CMK (cell line): ENCODE measurements at places on chromosomes 4 and X.
A peak's percentile ranks its signal among the peaks of the same experiment; 100 is the strongest.

DNA sequence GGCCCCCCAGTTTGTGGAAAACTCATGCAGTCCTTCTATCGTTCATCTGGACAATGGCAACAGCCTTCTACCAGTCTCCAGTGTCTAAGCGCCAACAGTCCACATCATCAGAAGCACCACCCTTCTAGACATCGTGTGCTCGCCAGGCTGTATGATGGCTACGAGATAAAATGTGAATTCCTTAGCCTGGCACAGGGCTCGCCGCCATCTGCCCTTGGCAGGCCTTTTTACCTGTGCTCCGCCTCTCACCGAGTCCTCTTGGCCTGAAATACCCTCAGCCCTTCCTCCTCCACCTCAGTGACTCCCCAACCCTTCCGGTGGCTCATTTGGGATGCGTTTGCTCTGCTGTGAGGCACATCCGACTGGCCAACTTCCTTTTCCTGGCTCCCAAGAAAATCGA lies 15.9 kb upstream of the STS start:
- DNase-seq = no peak

GRCh38 chr4:11604821-11605220 lies 176.1 kb upstream of the HS3ST1 start:
- DNase-seq = no peak

DNA sequence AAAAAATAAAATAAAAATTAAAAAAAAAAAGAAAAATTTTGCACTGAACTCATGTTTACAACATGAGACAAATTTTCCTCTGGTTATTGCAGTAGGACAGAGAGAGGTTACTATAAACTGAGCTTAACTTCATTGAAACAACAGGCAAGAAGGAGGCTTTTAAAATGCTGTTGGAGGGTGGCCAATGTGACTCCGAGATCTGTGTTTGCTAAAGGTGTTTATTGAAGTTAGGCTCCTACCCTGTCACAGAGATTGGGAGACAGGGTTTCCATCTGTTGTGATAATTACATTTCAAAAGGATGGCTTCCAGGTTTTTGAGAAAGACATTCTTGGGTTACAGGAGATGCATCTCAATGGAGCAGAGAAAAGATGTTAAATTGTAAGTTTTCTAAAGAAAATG lies 370.5 kb upstream of the HS3ST1 start:
- DNase-seq = no peak

DNA sequence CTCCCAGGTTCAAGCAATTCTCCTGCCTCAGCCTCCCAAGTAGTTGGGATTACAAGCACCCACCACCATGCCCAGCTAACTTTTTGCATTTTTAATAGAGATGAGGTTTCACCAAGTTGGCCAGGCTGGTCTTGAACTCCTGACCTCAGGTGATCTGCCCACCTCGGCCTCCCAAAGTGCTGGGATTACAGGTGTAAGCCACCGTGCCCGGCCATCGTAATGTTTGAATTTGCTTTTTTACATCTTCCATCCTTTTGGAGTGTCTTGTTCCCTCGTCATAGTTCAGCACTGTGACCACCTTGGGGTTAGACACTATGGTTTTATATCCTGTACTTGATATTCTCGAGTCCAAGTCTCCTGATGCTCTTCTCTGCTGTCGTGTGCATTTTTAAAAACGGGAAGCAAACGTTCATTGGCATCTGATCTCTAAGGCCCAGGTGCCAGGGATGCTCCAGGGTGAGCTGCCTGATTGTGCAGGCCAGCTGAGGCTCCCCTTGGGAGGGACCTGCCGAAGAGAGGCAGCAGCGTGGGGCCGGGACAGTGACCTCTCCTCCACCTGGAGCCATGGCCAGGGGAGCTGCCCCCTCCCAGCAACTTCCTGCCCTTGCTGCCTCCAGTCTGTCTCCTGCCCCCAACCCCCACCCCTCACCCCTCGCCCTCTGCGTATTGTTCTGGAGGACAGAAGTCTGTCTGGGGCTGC lies 16.7 kb downstream of the DGKQ start:
- DNase-seq = no peak

- peak; percentile 86 for DNase-seq
These were observed at the start of gene ELOVL6 for GRCh38 chr4:110198435-110199416. Gene ELOVL6, minus strand, starts transcription at chr4:110198615. Its CDS starts 280 bp downstream, at chr4:110198335.

DNA sequence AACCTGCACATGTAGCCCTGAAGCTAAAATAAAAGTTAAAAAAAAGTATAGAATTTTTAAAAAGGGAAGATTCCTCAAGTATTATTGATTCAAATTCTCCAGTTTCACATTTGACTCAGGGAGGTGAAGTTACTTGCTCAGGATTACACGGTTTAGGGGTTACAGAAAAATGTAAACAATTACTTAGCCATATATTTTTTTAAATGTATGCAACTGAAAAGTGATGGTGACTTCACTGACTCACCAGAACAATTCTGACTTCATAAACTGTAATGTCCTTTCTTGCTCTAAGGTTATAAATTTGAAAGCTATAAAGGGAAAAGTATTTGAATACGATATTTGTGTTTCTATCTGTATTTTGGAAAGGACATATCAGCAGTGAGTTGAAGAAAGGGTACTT lies 371.2 kb downstream of the SPRY1 start:
- DNase-seq = no peak

GRCh38 chrX:13248867-13249486 lies 70.9 kb downstream of the ATXN3L start:
- DNase-seq = no peak

GRCh38 chr4:52982946-52983340 lies 120.8 kb downstream of the RASL11B start:
- no peak for DNase-seq

- DNase-seq = no peak
These were observed 39.7 kb upstream of the IL9R start for GRCh38 chrX:155957843-155958242.

DNA sequence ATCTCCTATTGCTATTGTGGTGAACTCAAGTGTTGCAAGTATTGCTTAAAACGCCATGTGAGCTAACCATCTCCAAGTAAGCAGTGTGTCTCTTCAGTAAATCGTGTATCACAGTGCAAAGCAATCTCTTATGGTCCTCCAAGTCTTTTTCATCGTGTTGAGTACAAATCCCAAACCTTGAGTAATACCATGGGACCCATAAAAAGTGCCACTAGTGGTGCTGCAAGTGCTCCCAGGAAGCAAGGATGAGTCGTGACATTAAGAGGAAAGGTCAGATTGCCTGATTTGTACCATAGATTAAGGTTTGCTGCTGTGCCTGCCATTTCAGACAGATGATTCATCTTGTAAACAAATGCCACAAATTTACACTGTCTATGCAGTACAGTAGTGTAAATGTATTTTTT lies 66.9 kb upstream of the BMPR1B start:
- DNase-seq = no peak

GRCh38 chrX:111010111-111010510 lies 85.9 kb upstream of the PAK3 start:
- DNase-seq = no peak

- no peak for DNase-seq
These were observed 58.7 kb downstream of the FNIP2 start for GRCh38 chr4:158827543-158827981.

- no peak for DNase-seq
These were observed 27.6 kb downstream of the ZNF81 start for GRCh38 chrX:47864300-47864699.

DNA sequence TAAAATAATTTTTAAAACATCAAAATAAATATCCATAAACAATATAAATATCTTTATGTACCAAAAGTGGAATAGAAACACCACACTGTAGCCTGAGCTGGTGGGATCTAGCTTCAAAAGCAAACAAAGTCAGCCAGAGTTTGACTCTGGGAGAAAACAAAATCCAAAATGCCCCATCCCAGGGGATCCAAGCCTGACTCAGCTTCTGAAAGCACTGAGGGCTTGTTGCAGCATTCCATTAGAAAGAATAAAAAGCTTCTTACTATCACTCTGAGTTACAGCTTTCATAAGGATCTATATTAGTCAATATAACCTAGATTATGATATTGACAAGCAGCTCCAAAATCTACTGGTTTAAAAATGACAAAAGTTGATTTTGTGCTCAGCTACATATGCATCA lies 149.7 kb upstream of the ANKRD50 start:
- no peak for DNase-seq

- DNase-seq = no peak
These were observed 4.1 kb upstream of the FAM200B start for GRCh38 chr4:15677507-15677988.

DNA sequence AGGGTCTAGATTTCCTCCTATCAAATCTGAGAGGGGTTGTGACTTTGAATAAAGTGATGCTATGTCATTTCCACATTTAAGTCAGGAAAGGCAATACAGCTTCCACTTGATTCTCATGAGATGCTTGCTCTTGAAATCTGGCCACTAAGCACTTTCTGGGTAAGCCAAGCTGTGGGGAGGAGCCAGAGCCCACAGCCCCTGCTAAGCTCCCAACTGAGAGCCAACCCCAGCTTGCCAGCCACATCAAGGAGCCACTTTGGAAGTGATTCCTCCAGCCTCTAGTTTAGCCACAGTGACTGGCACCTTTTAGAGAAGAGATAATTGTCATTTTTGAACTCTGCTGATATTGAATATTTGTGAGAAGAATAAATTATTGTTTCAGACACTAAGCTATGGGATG lies 1441.5 kb upstream of the IGFBP7 start:
- no peak for DNase-seq

- DNase-seq = no peak
These were observed 68.0 kb upstream of the TLR2 start for GRCh38 chr4:153616006-153616555.

- no peak for DNase-seq
These were observed 230.1 kb upstream of the ARSJ start for GRCh38 chr4:114209584-114209983.

GRCh38 chr4:39731908-39732307 lies 34.0 kb downstream of the UBE2K start:
- DNase-seq = no peak

DNA sequence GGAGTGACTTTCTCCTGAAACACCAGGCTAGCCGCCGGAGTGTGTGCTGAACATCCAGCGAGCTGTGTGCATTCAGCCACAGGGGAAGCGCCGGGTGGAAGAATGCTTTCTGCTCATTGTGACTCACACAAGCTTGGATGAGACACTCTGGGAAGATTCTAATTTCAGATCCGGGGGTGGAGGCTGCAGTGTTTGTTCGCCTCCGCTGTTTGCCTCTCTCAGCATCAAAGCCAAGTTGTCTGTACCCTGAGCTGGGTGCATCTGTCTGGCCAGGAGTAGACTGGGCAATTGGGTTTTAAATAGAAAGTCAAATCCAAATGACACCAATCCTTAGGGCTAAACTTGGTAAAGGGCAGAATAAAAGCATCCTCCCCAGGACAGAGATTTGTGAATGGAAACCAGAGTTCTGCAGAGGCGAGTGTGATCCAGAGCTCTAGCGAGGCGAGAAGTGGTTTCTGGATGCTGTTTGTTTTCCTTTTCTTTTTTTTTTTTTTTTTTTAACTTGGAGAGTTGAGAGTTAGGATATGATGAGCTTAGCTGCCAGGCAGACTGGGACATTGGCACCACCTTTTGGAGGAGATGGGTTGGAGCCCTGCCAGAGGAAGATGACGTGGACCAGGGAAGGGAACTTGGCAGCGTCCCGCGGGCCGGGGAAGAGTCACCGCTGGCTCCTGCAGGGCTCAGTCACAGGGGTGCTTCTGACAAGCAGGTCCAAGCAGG lies 196.0 kb upstream of the PSAPL1 start:
- no peak for DNase-seq

DNA sequence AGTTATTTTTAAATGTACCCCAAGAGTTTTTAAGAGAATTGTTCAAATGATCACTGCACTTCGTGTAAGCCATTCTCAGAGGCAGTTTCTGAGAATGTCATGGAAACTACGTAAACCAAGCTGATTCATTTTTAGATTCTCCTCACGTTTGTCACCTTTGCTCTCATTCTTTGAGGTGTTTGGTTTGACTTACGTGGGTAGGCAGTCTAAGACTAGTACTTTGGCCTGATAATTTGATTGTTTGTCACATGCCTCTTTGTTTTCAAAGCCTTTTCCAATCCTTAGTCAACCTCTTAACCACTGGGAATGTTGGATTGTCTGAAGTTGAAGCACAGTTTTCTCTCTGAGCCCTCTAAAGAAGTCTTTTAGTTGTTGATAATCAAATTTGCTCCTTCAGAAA lies 10.5 kb downstream of the SEPTIN11 start:
- no peak for DNase-seq

DNA sequence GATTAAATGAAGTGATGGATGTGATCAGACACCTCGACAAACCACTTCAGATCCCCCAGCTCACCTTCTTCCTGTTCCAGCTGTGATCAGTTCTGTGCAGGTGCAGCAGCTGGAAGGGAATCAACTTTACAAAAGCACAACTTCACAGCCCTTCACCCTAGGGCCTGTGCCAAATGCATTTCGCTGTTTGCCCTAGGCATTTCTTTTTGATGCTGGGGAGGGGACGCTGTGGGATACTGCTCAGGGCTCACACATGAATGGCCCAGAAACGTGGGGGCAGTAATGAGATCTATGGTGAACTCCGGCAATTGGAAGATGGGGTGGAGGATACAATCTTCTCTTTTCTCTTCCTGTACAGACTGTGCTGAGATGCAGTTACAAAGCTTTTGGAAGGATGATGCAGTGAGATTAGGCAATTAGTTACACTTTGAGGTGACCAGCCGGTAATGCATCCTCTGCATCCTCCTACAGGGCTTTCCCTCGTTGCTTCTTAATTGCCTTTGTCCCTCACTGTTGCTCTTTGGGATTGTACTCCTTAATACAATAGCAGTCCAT lies 215.1 kb upstream of the PITX2 start:
- DNase-seq = no peak

DNA sequence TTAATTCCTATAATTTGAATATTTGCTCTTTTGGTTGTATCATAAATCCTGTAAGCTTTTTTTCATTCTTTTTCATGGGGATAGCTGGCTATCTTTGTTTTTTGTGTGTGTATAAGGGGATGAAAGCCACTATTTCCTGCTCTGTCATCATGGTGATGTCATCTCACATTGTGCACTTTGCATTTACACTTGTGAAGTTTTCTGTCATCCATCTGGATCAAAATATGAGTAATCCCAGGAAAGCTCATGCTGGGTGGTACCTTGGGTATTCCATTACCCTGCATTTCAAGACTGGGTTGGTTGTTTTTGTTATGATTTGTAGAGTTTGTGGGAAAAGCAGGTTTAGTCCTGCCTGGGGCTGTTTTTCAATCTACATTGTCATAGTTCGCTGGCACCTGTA lies 367.3 kb downstream of the CHIC1 start:
- DNase-seq = no peak

DNA sequence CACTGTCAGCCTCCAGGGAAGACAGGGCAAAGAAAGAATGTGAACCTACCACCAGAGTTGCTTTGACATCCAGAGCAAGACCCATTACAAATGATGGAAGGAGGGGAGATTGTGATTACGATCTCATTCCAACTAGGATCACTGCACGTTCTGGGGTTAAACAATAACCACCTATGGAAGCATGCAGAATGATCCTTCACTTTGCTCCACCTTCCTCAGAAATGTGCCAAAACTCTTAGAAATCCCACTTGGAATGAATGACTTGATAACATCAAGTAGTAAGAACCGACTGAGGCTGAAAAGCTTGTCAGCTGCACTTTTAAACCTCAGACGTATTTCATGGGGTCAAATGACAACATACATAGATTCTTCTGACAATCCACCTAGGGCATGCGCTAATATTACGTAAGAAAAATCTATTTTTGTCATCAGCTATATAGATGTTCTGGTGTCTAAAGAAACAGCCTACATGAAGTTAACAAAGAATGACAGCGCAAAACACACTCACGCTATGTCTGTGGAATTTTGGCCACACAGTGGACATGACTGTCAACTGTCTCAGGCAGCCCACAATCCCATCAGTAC lies 3.5 kb upstream of the STS start:
- no peak for DNase-seq
